ENCODE measurements at places on chromosomes 13 and 19. TPM values are rescaled to one million over a fixed set of nuclear protein-coding genes. Genes with fewer than 3 reads are reported as not detected.

Gene CADM4
- 0.17 TPM for total RNA-seq

Gene TMEM143
- 14.1 TPM for total RNA-seq

Gene AZU1
- not detected for total RNA-seq

Gene SOX1
- not detected for total RNA-seq

Gene INSL3
- 1.9 TPM for total RNA-seq

Gene TNNT1
- not detected for total RNA-seq

Gene SMIM24
- total RNA-seq, result 0.36 TPM

Gene ZNF230
- total RNA-seq, result 2.3 TPM

Gene ZNF582
- 2.1 TPM for total RNA-seq

Gene PSG7
- total RNA-seq, result not detected

Gene KCNJ14
- 1.6 TPM for total RNA-seq

Gene PLIN4
- not detected for total RNA-seq

Gene FAM32A
- 63.3 TPM for total RNA-seq

Gene LSM7
- total RNA-seq, result 170 TPM

Gene KLK2
- total RNA-seq, result not detected

Gene GET3
- total RNA-seq, result 91.0 TPM

Gene ZNF426
- 15.7 TPM for total RNA-seq

Gene SYNE4
- total RNA-seq, result 1.2 TPM

Gene PGLYRP2
- not detected for total RNA-seq

Gene C2CD4C
- not detected for total RNA-seq

Gene COLGALT1
- 100 TPM for total RNA-seq

Gene LSR
- 25.1 TPM for total RNA-seq

Gene IRGC
- total RNA-seq, result not detected

Gene MCF2L
- total RNA-seq, result 7.9 TPM

Gene PROZ
- total RNA-seq, result not detected

Gene ACTMAP
- 9.2 TPM for total RNA-seq

Gene SSC5D
- 0.99 TPM for total RNA-seq

Gene MUC16
- not detected for total RNA-seq

Gene ZSCAN1
- not detected for total RNA-seq

Gene CACNG8
- total RNA-seq, result not detected

Gene TTYH1
- total RNA-seq, result not detected

Gene ZNF329
- 7.9 TPM for total RNA-seq

Gene GPI
- total RNA-seq, result 675 TPM

Gene ZNF254
- total RNA-seq, result 7.9 TPM

Gene SCEL
- total RNA-seq, result not detected

Gene FFAR2
- total RNA-seq, result not detected

Gene CLIP3
- total RNA-seq, result 0.21 TPM

Gene ASF1B
- total RNA-seq, result 83.6 TPM

Gene KASH5
- total RNA-seq, result 0.15 TPM

Gene CGB5
- total RNA-seq, result not detected

Gene ZGLP1
- total RNA-seq, result 5.8 TPM

Gene ZNF568
- 7.1 TPM for total RNA-seq

Gene ADGRE3
- total RNA-seq, result not detected

Gene ZNF160
- 21.9 TPM for total RNA-seq

Gene ELSPBP1
- total RNA-seq, result not detected

Gene CKM
- total RNA-seq, result not detected

Gene KIR2DL1
- 0.34 TPM for total RNA-seq

Gene PRR12
- 22.3 TPM for total RNA-seq

Gene PDX1
- total RNA-seq, result not detected

Gene FFAR3
- 0.38 TPM for total RNA-seq

Gene RFX2
- 5.4 TPM for total RNA-seq

Gene ZNF493
- 11.4 TPM for total RNA-seq

Gene PRKD2
- total RNA-seq, result 60.5 TPM

Measured in activated CD8-positive, alpha-beta memory T cell treated with anti-CD3 and anti-CD28 coated beads for 36 hours (primary cell).